Stimulated activated CD4-positive, alpha-beta T cell treated with anti-CD3 and anti-CD28 coated beads, Interleukin-1b, Interleukin-23, amount 100 ng/mL, for 1 hour (primary cell): ENCODE measurements at places on chromosomes 7 and 10.

DNA sequence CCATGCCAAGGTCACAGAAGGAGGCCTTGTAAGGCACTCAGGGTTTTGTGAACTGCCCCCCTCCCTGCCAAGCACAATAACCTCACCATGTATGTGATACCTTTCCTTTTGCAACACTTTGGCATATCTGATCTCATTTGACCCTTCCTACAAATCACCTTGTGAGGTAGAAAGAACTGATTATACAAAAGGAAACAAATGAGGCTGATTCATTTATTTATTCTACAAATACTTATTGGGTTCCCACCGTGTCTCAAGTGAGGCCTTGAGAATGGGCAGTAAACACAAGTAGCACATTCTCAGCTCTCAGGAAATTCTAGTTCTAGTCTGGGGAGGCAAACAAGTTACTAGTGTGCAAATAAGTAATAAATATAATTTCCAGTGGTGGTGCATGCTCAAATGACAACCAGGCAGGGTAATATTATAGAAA lies 19.6 kb downstream of the PLCE1 start:
- no peak for DNase-seq

DNA sequence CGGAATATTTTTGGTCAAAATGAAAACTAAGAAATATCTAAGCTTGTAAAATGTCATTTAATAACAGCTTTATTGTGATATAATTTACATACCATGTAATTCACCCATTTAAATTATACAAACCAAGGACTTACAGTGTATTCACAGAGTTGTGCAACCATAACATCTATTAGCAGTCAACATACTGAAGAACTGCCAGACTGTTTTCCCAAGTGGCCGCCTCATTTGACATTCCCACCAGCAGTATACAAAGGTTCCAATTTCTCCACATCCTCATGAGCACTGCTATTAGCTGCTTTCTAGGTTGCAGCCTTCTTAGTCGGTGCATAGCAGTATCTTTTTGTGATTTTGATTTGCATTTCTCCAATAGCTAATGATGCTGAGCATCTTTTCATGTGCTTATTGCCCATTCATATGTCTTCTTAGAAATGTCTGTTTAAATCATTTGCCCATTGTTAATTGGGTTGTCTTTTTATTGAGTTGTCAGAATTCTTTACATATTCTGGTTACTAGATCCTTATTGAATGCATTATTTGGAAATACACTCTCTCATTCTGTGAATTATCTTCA lies 153.0 kb upstream of the FGFR2 start:
- DNase-seq = no peak

DNA sequence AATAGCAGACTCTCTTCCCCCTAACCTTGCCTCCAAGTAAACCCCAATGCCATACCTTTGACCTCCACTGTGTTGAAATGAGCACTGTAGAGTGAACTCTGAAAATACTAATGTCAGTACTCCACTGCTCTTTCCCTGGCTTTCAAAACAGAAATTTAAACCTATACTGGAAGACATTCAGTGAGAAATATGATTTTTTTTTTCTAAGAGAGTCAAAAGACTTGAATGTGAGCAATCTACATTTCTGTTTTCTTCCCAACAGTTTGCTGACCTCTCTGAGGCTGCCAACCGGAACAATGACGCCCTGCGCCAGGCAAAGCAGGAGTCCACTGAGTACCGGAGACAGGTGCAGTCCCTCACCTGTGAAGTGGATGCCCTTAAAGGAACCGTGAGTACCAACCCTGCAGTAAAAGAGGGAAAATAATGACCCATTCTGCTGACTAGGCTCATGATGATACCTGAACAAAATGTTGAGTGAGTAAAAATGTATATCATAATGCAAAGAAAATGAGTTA lies 6.4 kb downstream of the VIM start:
- DNase-seq = no peak

- no peak for DNase-seq
Observed at GRCh38 chr7:158710651-158711102, 6.1 kb upstream of the NCAPG2 start.

DNA sequence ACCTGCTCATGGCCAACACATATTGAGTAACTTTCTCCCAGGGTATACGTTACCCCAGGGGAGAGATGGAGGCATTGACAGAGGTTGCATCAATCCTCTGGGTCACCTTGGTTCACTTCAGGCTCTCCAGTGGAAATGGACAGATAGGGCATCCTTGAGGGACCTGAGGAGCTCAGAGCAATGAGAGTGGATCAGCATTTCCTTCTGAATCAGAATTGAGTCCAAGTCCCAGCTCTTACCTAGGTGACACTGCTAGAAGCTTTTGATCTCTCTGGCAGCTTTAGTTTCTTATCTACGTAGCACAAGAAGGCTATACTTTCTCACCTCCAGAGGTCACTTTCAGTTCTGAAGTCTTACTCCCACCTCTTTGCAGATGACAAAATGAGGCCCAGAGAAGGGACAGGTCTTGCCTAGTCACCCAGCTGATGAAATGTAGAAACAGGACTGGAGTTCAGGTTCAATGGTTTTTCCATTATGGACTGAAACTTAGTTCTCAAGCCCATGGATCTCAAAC lies 35.2 kb downstream of the PANK1 start:
- no peak for DNase-seq

DNA sequence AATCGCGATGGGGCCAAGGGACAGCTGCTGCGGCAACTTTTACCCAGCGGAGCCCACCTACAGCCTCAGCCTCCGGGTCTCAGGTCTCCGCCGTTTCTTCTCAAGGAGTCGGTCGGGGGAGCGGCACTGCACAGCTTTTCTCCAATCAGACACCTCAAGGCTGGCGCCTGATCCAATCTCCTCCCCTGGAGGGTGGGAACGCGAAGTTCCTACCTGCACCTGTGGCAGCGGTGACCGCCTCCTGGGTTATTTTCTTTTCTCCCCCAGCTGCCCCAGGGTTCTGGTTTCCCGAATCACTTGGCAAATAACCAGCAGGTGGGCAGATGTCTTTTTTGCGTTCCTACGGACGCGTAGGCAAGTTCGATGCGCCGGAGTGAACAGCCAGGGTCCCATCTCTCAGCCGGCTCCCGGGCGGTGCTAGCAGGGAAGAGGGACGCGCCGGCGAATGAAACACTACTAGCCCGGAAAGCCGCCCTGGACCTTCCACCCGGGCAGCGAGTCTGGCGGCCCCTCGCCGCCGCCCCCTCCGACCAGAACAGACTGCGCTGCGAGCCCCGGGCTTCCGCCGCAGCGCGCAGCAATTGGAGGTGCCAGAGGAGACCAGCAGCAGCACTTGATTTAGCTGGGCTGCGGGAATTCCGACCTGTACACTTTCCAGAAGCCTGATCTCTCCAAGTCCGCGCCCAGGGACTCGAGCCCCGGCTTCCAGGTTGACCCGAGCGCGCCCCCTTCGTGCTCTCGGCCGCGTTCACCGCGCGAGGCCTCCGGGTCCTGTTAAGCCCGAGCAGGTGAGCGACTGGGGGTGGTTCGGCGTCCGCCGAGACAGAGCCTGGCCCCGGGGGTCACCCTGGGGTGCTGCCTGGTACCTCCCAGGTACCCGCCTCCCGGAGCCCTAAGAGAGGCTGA lies at the start of gene PRR15:
PRR15 (plus strand) TSS at position 246 of the 906 bp plus-strand sequence. CDS start 2,495 bp downstream, outside the sequence.
- no peak for DNase-seq

- no peak for DNase-seq
Observed at GRCh38 chr7:75631711-75632110, 107.0 kb downstream of the HIP1 start.

DNA sequence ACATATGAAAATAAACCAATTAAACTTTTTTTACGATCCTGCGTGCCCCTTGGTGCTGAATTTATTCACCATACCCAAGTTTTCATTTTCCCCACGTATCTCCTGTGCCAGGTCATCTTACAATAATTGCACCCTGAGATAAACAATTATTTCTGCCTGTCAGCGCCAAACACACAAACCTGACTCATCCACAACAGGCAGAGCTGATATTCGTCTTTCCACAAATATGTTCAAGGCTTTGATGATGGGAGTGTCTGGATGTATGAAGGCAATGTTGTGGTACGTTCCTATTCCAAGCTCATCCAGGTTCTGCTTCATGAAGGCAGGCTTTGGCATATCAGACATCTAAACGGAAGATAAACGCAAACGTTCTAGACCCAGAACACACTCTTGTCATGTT lies 45.8 kb upstream of the RHEB start:
- DNase-seq = no peak

DNA sequence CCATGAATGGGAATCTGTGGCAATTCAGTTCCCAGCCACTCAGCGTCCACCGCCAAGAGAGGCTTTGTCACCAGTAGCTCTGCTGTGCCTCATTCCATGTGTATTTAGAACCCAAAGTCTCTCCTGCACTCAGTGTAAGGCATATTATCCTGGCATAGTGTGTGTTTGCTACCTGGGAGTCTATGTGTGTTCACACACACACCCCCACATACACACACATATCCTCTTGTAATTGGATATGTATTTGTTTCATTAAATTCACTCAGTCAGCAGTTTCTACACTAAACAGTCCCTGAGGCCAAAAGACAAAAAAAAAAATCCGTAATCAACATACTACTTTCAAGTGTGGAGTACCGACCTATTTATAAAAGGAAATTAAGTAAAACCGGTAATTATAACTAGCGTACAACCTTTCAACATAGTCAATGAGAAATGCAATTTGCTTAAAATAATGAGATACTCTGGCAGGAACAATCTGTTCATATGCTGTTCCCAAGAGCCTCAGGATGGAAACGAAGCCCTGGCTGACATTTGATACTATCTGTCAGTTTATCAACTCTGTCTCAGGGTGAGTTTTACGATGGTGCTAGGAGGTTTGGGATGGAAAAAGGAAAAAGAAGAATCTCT lies 425.8 kb upstream of the CELF2 start:
- DNase-seq = no peak

DNA sequence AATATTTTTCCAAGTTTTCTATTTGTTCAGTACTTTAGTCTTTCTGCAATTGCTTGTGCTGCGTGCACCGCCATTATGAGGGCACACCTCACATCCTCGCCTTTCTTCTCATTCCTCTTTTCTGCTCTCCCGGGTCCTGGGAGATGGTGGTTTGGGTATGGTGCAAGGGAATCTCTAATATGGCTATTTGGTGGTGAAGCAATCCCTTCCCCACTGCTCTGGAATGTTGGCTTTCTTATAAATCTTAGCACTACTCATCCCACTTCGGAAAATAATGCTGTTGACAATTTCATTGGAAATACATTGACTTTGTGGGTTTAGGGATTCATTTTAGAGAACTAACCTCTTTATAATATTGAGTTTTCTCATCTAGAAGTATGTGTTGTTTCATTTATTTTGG lies 1.9 kb upstream of the GCK start:
- DNase-seq = no peak

DNA sequence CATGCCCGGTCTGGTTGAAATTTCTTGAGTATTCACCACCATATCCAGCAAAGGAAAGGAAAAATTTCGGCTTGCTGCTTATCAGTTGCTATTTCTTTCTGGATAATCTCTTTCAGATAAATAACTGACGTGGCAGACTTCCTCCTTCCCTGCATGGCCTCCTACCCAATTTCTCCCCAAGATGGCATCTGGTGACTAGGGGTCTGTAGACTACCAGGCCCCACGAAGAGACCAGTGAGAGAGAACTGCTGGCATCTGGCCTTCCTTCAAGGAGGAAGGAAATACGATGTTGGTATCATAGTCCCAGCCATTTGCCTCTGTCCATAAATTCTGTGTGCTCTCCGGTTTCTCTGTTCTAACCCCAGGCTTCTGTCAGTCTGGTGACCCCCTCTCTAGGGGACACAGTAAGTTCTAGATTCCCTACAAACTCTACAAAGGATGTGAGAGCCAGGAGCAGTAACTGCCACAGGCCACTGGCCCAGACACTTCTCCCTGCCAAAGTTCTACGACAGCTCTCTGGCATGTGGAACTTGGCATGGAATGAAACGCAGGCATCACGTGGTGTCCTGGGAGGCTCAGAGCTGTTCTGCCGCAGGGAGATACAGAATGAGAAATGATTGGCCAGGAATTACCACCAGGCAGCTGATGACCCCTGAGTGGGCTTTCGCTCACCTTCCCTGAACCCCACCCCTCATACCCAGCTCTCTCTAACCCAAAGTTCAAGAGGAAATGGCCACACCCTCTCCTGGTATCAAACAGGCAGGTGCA lies 30.0 kb upstream of the MSRB2 start:
- DNase-seq = no peak

GRCh38 chr7:116810267-116811116 lies 51.9 kb upstream of the CAPZA2 start:
- no peak for DNase-seq
